GF-D8 (cell line): ENCODE measurements at places on chromosomes 4 and X.
A peak's percentile ranks its signal among the peaks of the same experiment; 100 is the strongest.

- DNase-seq, result no peak
Measured at GRCh38 chrX:135382260-135382659, 39.5 kb upstream of the SMIM10L2A start.

DNA sequence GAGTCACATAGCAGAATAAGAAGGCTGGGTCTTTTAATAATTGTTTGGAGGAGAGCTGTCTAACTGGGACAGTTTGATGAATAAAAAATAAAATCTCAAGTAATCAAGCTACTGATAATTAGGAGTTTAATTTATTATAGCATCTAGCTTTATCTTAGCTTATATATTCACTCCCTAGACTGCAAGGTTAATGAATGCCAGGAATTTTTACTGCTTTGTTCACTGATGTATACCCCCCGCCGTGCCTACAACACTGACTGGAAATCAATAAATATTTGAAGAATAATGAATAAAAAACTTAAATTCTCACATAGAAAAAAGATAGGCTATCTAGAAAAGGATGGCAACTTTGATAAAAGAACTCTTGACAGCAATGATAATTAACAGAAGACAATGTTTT lies 59.7 kb downstream of the IQCM start:
- DNase-seq, result no peak

DNA sequence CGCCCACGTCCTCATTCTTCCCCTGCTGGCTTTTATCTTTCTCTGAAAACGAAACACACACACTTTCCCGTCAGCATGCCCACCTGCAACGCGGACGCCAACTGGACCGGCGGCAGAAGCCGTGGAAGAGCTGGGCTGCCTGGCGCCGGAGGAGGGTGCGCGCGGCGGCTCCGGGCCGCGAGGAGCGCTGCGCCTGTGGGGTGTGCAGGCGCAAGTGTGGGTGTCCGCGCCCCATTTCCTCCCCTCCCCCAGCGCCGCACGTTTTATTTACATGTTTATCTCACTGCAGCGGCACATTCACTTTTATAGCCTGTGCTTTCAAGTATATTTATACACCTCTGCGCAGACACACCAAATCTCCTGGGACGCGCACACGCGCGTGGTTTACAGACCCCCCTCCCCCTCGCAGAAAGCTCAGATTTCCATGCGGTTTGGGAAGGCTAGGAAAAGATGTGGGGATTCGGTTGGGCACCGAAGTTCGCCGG lies 1.5 kb downstream of the PITX2 start:
- DNase-seq, result no peak

DNA sequence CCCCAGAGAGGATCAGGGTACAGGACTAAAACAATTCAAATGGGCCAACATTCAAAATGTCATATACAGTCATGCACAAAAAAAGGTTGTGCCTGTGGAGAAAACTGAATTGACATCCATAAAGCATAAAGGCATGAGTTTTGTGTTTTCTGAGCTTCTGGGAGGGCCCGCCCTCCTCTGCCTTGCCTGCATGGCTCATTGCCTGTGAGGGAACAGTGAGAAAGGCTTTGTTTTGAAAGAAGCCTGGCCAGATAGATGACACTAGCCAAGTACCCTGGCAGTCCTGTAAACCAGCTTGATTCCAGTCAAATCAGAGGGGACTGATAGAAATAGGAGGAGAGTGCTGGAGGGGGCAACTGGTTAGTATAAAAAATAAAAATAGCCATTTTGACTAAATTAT lies 194.3 kb downstream of the KIT start:
- DNase-seq, result no peak

GRCh38 chr4:86223472-86223871 lies 136.4 kb downstream of the MAPK10 start:
- DNase-seq, result no peak

DNA sequence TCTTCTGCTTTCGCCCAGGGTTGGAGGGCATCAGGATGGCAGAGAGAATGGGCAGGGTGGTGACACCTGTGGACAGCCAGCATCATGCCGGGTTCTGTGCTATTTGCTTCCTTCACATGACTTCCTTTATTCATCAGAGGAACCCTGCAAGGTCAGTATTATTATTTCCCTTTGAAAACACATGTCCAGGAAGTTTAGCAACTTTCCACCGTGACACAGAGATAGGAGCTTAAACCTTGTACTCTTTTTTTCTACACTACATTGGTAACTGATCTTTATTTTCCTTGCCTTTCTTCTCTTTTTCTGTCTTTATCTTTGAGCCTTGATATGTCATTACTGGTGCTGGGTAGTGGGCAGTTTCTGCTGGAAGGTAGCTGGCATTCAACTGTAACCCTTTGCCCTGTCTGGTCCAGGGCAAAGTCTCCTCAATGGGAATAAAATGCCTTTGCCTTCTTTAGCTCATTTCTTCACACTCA lies 5.0 kb upstream of the MGST2 start:
- peak; percentile 89 for DNase-seq

GRCh38 chr4:94228493-94229216 lies 21.0 kb downstream of the SMARCAD1 start:
- DNase-seq, result no peak

DNA sequence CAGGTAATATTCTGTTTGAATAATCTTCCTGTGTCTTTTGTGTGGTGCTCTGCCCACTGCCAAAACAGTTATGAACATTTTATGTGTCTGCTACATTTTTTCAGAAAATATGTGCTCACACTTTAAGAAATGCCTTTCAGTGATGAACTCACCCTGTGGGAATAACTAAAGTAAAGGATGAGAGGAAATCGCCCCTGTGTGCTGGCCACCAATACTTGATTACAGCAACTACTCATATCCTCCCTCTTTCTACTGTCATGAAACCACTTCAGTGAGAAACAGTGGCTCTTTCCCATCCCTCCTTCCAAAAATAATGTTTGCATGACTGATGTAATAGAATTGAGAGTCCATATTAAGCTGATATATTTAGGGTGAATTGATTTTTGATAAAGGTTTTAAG lies 900.9 kb downstream of the RAB28 start:
- no peak for DNase-seq

DNA sequence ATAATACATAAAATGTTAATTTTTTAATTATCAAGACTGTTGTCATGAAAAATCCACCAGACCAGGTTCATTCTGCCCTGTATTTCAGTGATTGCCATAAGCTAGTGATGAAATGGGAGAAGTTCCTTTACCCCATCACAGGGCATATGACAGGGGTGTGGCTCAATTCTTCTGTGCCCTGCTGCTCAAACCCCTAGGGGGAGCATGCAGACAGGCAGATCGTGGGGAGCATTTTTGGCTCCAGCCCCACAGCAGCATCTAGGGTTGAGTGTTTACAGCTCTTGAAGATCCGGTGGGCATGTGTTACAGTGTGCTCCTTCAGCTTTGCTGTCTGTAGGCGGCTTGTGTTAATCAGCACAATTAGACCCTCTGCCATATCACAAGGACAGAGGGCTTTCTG lies 700.7 kb downstream of the PCDH18 start:
- no peak for DNase-seq

- no peak for DNase-seq
Measured at GRCh38 chr4:95188701-95189370, 359.9 kb downstream of the UNC5C start.

GRCh38 chr4:71163317-71163716 lies 169.9 kb downstream of the DCK start:
- DNase-seq, result no peak

- DNase-seq, result no peak
Measured at GRCh38 chr4:94537921-94538628, 86.3 kb downstream of the PDLIM5 start.
